DMS53 (cell line): ENCODE measurements at places on chromosomes 3 and 15.

DNA sequence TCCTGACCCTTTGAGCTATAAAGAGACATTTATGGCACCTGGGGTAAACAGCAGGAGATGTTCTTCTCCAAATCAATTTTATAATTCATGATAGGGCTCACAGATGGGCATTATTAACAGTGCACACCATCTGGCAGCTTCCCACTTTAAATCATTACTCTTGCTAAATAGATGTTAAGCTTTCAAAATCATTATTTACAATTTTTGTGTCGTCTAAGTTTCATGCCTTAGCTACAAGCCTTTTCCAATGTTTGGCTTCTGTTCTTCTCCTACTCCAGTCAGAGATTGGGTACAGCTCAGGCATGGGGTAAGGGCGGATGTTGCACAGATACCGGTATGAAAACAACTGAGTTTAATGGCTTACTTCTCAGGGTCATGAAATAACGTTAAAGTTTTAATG lies 120.9 kb upstream of the PFN2 start:
- no peak for DNase-seq

- DNase-seq = no peak
These were observed 147.4 kb downstream of the ATP10A start for GRCh38 chr15:25715536-25716413.

GRCh38 chr3:114093596-114093995 lies 37.1 kb downstream of the QTRT2 start:
- DNase-seq = peak; percentile 17

DNA sequence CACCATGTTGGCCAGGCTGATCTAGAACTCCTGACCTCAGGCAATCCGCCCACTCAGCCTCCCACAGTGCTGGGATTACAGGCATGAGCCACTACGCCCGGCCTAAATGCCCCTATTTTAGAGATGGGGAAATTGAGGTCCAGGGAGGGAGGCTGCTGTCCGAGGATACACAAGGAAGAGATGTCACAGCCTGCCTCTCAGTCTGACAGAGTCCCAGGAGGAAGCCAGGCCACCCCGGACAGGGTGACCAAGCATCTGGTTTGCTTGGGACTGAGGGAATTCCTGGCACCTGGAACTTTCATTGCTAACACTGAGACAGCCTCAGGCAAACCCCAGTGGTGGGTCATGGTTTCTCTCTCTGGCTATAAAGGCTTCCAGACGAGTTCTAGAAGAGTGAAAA lies 30.6 kb upstream of the ADAMTS7 start:
- no peak for DNase-seq

- DNase-seq = no peak
These were observed 299.6 kb upstream of the C2CD4B start for GRCh38 chr15:62464705-62465104.

- DNase-seq = no peak
These were observed 36.3 kb upstream of the MYLK start for GRCh38 chr3:123920383-123920782.

- DNase-seq = peak; percentile 90
These were observed at the start of gene RFC4 for GRCh38 chr3:186806089-186807055. RFC4 (minus strand) TSS chr3:186806482; CDS start chr3:186804713, 1,769 bp downstream.

GRCh38 chr3:58349792-58350626 lies 17.3 kb downstream of the PXK start:
- DNase-seq = peak; percentile 48

GRCh38 chr3:10869460-10869859 lies 53.4 kb downstream of the SLC6A11 start:
- no peak for DNase-seq

- DNase-seq = no peak
These were observed 243.2 kb downstream of the MBNL1 start for GRCh38 chr3:152511904-152512303.

DNA sequence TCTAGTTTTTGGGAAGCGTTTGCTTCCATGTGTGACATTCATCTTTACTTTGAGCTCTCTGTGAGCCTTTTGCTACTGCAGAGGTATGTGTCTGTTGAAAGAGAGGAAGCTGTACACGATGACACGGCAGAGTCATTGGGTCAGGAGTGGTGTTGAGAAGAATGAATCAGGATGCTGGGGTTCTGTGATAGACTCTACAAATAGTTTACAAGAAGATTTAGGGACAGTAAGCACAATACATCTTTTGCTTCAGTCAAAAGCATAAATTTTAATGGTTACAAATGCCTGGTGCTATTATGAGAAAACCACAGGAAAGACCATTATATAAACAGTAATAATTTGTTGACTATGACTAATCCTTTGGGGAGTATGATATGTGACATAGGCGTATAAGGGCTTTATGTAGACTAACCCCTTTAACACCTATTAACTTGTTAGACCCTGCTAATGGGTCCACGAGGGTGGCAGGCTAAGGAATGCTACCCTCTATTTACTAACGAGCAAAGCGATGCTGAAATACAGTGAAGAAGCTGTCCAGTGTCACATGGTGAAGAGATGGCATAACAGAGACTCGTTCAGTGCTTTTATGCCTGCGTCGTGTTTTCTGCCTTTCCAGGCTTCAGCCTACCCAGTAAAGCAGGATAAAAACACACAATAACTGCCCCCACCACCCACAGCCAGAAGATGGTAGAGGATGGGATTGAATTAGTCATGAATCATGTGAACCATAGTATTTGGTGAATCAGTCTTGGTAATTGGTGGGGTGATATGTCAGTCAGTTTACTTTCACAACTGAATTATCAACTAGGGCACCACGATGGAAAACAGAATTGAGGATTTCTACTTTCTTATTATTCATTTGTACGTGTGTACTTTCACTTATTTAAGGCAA lies 118.8 kb downstream of the LPP start:
- no peak for DNase-seq

DNA sequence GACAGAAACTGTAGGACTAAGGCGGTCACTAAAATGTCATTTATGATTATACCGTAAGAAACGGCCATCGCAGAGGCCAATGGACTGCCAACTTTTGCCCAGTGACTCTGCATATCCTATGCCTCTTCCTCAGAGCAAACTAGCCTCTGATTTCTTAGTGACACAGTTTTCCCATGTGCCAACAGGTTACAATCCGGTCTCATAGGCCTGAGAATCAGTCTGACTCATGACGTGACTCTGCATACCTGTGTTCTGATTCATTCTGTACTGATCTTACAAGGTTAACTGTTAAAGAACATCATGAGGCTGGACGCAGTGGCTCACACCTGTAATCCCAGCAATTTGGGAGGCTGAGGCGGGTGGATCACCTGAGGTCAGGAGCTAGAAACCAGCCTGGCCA lies 17.8 kb downstream of the RUBCN start:
- peak; percentile 21 for DNase-seq

- DNase-seq = no peak
These were observed 70.4 kb downstream of the DLG1 start for GRCh38 chr3:197227780-197228574.

DNA sequence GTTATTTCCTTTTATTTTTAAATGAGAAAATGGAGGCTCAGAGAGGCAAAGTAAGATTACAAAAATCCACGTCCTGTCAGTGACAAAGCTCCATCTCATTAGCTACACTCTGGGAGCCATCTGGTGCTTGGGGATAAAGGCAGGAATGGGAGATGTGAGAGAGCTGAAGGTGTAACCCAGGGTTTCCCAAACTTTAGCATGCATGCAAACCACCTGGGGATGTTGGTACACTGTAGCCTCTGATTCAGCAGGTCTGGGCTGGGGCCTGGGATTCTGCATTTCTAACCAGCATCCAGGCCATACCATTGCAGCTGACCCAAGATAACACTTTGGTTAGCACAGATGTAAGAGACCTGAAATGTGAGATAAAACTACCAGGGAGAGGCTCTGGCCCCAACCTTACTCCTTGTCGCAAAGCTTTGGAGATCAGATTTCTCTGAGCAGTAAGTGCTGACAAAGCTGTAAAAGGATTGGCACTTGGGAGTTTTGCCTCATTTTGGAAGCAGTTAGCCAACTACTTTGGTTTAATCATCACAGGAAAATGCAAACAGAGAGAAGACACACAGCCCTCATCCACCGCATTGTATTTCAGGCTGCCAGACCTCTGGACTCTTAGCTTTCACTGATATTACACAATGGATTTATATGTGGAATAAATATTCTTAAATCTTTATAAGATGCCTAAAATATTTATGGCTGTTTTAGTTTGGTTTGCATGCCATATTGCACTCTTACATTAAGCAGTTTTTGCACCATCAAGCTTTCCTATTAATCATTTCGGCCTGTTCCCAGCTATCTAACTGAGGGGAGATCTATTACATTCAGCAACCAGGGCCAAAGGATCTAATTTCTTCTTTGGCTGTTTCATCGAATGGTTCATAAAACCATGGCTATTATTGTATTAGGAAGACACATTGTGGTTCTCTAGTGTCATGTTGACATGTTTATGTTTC lies 263.0 kb downstream of the EBLN2 start:
- DNase-seq = no peak

GRCh38 chr15:59299929-59300617 lies 72.6 kb downstream of the MYO1E start:
- no peak for DNase-seq

GRCh38 chr3:42148982-42149432 lies 57.9 kb downstream of the TRAK1 start:
- DNase-seq = no peak

DNA sequence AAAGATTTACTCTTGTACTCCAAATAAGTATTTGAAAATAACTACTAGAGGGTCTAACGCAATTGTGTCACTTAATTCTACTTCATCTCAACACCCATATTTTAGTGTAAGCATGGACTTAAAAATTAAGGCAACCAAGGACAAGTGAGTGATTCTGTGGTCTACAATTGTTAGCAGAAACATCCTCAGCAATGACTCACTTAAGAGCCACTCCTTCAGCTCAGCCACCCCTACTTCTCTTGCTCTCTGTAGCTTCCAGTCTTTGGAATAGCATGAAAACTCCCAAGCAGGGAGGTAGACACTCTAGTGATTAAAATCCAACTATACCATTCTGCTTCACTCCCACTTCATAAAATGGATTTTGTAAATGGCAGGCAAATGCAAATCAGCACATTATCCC lies 116.0 kb upstream of the LRRN1 start:
- DNase-seq = no peak

DNA sequence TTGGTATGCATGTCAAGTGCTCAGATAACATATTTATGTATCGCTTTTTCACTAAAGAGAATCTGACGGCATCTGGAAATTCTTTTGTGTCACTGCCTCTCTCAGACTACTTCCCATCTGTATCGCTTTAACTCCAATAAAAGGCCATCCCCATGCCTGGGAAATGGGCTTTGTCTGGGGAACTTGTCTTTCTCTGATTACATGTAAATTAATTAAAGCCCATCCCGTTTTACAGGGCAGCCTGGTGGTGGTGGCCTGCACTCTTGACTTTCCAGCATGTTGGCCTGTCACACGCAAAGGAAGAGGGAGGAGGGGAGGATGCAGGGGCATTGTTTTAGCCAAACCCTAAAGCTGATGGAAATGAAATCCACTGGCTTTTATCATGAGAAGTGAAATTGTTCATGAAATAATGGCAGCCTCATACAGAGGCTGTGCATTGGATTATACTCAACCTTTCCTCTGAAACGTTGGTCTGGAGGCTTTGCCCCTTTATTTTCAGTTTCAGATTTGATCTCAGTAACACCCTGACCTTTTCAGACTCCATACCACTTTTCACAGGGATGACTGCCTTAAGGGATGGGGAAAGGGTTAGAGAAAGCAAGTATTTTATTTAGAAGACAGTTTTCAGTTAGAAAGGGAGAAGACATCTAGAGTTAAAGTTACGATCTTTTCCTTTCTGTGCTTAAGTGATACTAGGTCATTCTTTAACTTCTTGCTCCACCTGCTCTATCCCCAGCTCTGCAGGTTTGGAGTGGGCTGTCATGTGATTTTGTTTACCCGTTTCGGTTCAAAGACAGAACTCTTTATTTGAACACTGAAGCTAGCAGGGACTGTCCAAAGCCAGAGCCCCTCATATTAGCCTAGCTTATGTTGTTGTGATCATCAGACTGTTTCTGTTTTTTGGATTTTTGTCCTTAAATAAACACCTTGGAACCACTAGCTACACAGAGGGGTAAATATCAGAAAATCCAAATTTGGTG lies 94.6 kb upstream of the CTDSPL start:
- DNase-seq = peak; percentile 67
